Activated CD4-positive, alpha-beta memory T cell treated with anti-CD3 and anti-CD28 coated beads, Interleukin-2, amount 10 ng/mL, durations not matched to agents 7 days and 5 days (primary cell): ENCODE measurements at places on chromosomes 5 and 9.

GRCh38 chr5:82551840-82552385, 273.8 kb upstream of the RPS23 start:
- no peak for DNase-seq

DNA sequence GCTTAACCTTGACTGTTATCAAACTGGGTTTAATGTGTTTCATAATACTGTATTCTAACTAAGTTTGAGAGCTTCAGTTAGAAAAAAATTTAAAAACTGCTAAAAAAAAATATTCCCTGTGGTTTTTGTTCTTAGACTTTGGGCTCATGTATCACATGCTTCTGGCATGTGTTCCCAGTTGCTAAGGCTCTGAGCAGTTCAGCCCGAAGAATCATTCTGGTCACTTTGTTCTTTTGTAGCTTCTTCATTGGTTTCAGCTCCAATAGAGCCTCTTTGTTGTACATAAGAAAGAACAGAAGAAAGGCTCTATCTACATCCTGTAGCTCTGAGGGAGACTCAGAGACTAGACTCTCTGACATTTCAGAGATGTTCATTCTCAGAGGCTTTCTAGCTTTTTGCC, 25.6 kb downstream of the KCNN2 start:
- DNase-seq, result no peak

DNA sequence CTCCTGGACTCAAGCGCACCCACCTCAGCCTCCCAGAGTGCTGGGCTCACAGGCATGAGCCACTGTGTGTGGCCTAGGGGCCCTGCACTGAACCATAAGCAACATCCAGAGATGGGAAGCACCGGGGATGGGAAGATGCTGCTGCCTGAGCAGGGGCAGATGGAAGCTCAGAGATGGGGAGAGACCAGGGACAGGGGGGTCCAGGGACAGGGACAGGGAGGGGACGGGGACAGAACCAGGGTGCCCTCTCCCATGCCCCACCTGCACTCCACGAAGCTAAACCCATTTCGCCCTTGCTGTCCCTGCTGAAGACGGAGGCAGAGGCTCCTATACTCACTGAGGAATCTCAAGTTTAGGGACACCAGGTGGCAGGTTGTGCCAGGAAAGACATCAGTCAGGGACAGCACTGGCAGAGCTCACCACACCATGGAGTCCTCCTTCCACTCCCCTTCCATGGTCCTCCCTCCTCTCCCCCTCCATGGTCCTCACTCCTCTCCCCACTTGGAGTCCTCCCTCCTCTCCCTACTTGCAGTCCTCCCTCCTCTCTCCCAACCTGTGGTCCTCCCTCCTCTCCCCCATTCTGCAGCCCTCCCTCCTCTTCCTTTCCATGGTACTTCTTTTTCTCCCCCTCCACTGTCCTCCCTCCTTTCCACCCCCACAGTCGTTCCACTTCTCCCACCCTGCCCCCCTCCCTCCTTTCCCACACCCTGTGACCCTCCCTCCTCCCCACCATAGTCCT, 45.5 kb upstream of the LRRC14B start:
- no peak for DNase-seq

- DNase-seq, result no peak
Observed at GRCh38 chr5:83701886-83702285, 18.8 kb downstream of the HAPLN1 start.
